Esophagus mucosa (tissue), 1 donor: ENCODE measurements at places on chromosomes 7 and 10. TPM values are rescaled to one million over a fixed set of nuclear protein-coding genes. Genes with fewer than 3 reads are reported as not detected.

Gene NSUN6
- total RNA-seq = 4.8 TPM

Gene ZNF488
- 0.60 TPM for total RNA-seq

Gene GIMAP1
- total RNA-seq = 0.44 TPM

Gene SPDYE2
- total RNA-seq = not detected

Gene TFPI2
- 0.24 TPM for total RNA-seq

Gene LRRN3
- total RNA-seq = not detected

Gene OPALIN
- total RNA-seq = not detected

Gene NPY
- total RNA-seq = not detected

Gene NUTM2B
- 0.24 TPM for total RNA-seq

Gene NRG3
- total RNA-seq = not detected

Gene DUSP5
- total RNA-seq = 26.8 TPM

Gene PLEKHS1
- total RNA-seq = 1.0 TPM

Gene FAS
- 12.2 TPM for total RNA-seq

Gene PTPRE
- total RNA-seq = 23.1 TPM

Gene PSMC2
- total RNA-seq = 73.1 TPM

Gene FAM171A1
- total RNA-seq = 6.0 TPM

Gene SHLD2
- 17.7 TPM for total RNA-seq

DNA sequence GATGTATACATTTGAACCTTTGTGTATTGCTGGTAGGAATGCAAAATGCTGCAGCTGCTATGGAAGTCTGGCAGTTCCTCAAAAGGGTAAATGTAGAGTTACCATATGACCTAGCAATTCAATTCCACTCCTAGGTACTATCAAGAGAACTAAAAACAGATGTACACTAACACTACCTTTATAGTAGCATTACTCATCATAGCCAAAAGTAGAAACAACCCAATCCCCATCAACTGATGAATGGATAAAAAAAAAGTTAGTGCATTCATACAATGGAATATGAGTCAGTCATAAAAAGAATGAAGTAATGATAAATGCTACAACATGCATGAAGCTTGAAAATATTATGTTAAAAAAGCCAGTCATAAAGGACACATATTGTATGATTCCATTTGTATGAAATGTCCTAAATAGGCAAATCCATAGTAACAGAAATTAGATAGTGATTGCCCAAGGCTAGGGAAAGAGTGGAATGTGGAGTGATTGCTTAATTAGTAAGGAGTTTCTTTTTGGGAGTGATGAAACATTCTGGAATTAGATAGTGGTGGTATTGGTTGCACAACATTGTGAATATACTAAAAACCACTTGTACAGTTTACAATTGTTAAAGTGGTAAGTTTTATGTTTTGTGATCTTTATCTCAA lies 96.4 kb upstream of the AOAH start:
- ATAC-seq = peak; percentile 45

DNA sequence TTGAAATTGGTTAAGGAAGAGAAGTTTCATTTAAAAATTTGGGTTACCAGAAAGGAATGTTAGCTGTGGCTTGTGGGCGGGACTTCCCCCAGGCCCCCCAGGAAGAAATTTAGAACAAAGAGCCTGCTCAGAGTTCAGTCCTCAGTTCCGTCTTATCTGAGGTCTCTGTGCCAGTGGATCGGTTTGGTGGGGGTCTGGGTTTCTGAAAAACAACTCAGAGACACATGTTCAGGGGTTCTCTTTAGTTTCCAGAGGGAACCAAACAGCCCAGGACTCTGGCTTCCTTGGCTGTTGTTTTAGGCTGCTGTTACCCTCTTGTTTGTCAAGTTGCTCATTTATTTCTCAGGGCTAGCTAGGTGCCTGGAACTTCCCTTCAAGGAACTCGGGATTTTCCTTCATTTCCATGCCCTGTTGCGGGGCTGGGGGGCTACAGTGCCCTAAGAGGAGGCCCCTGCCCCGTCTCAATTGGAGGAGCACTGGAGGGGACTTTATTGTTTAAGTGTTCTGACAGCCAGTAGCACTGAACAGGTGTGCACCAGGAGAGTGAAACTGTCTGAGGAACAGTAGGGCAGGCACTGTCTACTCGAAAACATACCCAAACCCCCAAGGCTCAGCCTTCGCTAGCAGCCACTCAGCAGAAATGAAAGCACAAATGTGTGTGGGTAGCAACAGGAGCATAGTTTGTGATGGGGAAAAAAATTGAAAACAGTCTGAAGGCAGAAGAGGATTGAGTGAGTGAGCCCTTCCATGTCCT lies 59.9 kb downstream of the ALOX5 start:
- no peak for ATAC-seq

DNA sequence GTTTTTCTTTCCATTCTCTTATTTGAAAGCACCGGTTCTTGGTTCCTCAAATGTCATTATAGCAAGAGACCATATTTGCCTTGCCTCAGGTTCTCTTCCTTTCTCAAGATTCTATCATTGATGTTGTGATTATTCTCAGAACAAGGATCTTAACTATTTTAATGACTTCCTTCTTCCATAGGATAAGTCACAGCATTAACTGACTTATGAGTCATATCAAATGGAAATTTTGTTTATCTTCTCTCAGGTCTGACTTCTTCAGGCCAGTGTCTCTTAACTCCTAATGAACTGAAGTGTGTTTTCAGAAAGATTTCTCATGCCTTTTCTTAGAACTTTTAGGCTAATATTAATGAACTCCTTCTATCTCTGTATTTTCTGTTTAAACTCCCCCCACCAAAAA lies 794.6 kb upstream of the LRRN3 start:
- ATAC-seq = no peak

- ATAC-seq = no peak
These were observed 1254.9 kb upstream of the LRRN3 start for GRCh38 chr7:109836016-109836415.

GRCh38 chr10:22625516-22626290 lies 88.7 kb downstream of the PIP4K2A start:
- ATAC-seq = no peak

GRCh38 chr7:14761510-14762296 lies 140.8 kb downstream of the DGKB start:
- no peak for ATAC-seq

DNA sequence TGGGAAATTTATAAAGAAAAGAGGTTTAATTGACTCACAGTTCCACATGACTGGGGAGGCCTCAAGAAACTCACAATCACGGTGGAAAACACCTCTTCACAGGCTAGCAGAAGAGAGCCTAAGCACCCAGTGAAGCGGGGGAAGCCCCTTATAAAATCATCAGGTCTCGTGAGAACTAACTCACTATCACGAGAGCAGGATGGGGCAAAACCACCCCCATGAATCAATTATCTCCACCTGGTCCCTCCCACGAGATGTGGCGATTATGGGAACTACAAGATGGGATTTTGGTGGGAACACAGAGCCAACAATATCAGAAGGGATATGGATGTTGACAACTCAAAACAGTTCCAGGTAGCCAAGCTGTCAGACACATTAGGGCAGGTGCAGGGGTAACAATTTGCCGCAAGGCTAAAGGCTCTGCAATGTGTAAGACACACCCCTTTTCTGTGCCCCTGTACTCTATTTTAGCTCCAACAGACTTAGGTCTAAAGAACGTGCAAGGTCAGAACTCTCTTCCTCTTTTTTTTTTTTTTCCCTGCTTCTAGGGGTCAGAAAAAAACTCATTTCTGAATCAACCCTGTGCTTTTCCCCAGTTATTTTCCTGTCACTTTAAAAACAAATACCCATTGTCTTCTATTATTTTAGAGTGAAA lies 30.7 kb upstream of the RBM20 start:
- ATAC-seq = no peak

DNA sequence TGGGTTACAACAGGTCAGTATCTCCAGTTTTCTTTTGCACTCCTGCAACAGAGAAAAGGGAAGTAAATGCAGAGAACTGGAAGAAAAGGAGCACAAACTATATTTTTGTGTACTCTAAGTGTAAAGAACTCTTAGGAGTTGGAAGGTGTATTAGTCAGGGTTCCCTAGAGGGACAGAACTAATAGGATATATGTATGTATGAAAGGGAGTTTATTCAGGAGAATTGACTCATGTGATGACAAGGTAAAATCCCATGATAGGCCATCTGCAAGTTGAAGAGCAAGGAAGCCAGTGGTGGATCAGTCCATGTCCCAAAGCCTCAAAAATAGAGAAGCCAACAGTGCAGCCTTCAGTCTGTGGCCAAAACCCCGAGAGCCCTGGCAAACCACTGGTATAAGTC lies 22.6 kb upstream of the RAB18 start:
- no peak for ATAC-seq

GRCh38 chr10:104424719-104425118 lies 71.1 kb downstream of the CFAP58 start:
- peak; percentile 84 for ATAC-seq

DNA sequence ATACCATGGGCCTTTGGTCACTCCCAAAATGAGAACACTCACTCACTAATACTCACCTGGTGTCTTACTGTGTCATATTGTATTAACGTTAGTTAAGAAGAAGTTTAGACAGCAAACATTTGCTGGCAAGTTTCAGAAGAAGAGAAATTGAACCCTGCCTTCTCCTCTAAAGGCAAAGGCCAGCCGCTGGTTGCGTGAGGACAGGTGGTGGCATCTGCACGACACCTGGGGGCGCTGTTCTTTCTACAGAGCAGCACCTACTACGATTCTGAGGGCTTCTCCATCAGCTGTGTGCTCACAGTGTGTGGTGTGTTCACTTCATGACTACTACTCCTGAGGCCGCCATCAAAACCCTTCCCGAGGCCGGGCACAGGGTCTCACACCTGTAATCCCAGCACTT lies 17.9 kb upstream of the CLEC2L start:
- no peak for ATAC-seq

GRCh38 chr10:65670087-65670486 lies 1255.7 kb upstream of the LRRTM3 start:
- ATAC-seq = no peak

DNA sequence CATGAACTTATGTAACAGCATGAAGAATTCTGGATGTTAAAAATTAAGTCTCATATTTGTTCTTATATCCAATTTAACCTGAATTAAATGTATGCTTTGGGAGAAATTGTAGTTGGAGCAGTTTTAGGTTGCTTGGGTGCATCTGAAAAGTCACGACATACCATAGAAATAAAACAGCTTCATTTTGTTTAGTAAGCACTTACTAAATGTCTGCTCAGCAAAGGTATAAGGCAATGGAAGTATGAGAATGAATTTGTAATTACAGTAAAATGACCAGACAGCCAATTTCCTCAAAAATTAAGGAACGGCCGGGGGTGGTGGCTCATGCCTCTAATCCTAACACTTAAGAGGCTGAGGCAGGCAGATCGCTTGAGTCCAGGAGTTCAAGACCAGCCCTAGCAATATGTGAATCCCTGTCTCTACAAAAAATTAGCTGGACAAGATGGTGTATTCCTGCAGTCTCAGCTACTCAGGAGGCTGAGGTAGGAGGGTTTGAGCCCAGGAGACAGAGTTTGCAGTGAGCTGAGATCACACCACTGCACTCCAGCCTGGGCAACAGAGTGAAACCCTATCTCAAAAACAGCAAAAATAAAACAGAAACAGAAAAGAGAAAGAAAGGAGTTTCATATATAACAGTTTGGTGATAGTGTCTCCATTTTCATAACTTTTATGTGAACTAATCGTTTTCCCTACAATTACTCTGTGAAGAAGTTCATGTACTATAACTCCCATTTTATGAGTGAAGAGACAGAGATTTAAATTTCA lies 47.2 kb upstream of the KLF6 start:
- ATAC-seq = no peak

DNA sequence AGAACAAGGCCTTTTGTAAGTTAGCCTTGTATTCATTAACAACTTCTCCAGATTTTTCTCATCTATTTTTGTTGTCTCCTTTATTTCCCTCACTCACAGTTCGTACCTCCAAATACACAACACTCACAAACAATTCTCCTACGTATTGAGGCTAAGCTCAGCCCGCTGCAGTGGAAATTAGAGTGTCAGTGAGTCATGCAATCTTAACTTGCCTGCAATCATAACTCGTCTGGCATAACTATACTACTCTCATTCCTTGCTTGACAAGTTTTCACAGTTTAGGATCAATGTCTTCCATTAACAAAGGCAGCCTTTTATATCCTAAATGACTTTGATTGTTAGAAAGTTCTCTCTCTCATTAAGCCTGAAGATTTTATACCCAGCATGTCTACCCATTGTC lies 23.8 kb downstream of the TMEM196 start:
- ATAC-seq = peak; percentile 75

GRCh38 chr10:71263376-71263775 lies 51.0 kb downstream of the UNC5B start:
- ATAC-seq = no peak

- ATAC-seq = no peak
These were observed 5.9 kb upstream of the HMX2 start for GRCh38 chr10:123141791-123142700.

DNA sequence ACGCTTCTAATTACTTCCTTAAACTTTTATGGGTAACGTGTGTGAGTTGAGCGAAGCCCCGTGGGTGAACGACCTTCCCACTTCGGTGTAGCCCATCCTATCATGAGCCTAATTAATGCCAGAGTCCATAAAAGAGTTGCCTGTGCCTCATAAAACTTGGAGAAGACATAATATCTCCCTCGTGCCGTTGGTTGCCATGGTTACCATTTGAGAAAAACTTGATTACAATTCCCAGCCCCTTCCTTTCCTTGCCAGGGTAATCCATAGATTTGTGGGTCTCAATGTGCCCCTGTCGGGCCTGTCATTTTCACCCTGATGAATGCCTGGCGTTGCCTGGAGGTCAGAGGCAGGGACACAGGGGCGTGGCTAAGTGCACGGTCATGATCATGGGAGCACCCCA lies 127.1 kb downstream of the GLRX3 start:
- no peak for ATAC-seq

DNA sequence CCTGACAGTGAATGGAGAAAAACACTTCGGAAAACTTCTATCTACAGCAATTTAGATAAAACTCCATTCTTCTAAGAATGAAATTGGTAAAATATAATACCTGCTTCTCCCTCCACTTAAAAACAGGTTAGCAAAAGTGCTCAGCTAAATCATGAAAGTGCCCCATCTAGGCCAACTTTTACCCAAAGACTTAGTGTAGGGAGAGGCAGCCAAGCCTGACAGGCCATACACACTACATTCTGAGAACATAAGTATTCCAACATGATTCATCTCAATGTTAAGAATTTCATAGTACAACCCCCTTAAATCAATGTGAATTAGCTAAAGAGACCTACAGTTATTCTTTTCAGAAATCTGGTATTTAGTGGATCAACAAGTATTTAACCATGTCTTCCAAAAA lies 7.2 kb downstream of the FAM3C start:
- no peak for ATAC-seq

- no peak for ATAC-seq
These were observed 1043.2 kb upstream of the C7orf33 start for GRCh38 chr7:147547252-147547897.

- no peak for ATAC-seq
These were observed 3.3 kb downstream of the IMMP2L start for GRCh38 chr7:111558991-111559390.

GRCh38 chr7:157271315-157271990 lies 65.4 kb upstream of the DNAJB6 start:
- ATAC-seq = peak; percentile 5

DNA sequence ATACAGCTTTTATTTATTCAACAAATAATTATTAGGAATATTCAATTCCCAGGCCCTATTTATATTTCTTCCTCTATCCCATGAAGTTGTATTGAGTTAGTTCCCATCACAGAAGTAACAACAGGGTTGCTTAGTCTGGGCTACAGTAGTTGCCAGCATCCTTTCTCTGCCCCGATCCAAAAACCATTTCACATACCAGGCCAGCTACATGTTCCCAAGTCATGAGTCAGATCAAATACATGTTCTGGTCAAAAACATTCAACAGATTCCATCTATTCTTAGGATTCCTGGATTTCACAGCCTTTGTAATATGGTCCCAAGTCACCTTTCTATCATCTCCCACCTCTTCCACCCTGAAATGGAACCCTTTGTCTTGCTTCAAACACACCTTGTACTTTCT lies 91.6 kb downstream of the RAB11FIP2 start:
- ATAC-seq = no peak
